ENCODE measurements at places on chromosomes 7 and 10. TPM values are rescaled to one million over a fixed set of nuclear protein-coding genes. Genes with fewer than 3 reads are reported as not detected.

Gene CALML3
- not detected for total RNA-seq

- no peak for DNase-seq
These were observed 23.3 kb downstream of the OGDHL start for GRCh38 chr10:49738616-49739360.

Gene IQUB
- 0.24 TPM for total RNA-seq

Gene ADCYAP1R1
- total RNA-seq = 1.0 TPM

Gene VOPP1
- total RNA-seq = 28.9 TPM

DNA sequence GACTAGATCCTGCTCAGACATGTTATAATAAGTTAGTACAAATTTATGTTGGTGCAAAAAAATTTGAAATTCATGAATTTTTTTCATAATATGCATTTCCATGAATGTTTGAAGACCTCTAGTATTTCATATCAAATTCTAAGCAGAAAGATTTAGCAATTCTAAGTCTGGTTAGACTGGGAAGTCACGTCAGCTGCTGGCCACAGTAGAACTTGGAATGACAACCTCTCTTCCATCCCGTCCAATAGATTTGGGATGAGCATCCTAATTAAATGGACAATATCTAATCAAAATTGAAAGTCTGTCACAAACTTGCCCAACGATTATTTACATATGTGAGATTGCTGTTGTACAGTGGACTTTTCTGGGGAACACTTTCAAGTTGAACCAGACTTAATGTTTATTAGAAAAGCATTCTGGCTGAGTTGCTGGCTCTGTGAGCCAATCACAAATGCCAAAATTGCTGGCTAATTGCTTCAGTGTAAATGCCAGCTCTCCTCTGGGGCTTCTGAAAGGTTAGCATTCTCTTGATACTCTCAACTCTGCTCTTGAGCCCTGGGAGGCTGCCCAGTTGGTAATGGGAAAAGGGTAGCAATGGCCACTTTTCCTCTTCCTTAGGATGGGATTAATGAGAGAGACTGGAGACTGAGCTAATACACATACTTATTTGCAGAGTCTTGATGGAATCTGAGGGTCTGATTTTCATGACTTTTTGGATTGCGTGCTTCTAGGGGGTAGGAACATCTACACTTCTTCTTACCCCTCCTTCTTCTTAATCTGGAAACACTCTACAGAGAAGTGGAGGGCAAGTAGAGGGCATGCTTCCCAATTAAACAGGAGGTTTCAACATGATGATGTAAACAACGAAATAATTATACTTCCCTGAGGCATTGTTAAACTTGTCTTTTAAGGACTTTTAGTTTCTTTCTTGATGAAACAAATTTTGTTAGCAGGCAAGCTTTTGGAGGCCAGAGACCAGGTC, 253.5 kb downstream of the BAMBI start:
- peak; percentile 39 for DNase-seq

DNA sequence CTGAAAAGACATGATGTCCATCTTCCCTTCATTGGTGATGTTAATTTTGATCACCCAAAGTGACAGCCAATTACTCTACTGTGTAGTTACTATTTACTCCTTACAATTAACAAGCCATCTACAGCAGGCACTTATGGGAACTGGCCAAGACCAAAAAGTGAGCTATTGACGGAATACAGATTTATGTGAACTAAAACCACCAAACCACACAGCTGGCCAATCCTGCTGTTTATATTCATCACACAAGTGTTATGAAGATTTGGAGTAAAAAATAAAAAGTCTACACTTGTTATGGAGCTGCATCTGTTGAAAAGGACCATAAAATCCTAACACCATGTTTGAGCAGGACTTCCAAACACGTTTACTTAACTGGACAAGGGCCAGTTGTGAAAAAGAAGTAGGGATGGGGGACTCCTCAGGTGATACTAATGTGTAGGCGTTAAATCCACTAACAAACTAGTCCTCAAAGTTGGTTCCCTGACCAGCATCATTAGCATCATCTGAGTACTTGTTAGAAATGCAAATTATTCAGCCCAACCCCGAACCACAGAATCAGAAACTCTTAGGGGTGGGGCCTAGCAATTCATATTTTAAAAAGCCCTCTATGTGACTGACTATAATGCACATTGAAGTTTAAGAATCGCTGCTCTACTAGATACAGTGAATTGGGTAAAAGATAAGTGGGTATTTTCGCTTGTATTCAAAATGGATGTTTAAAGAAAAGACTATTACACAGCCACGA, 11.6 kb downstream of the MCMBP start:
- DNase-seq = no peak

- DNase-seq = peak; percentile 42
These were observed 35.1 kb upstream of the GRID1 start for GRCh38 chr10:86401588-86402282.

DNA sequence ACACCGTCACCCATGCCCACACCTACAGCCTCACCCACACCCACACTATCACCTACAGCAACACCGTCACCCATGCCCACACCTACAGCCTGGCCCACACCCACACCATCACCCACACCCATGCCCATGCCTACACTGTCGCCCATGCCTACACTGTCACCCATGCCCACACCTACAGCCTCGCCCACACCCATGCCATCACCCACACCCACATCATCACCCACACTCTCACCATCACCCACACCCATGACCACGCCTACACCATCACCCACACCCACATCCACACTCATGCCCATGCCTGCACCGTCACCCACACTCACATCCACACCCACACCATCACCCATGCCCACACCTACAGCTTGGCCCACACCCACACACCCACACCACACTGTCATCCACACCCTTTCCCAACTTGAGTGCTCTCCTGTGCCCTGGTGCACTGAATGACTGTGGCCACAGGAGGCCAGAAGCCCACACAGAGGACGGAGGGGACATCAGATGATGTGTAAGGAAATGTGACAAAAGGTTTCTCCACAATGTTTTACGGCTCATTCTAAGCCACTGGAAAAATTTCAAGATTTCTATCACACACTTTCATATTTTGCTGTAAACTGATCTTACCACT, 153.3 kb downstream of the WDR37 start:
- no peak for DNase-seq

- no peak for DNase-seq
These were observed 50.5 kb upstream of the MRLN start for GRCh38 chr10:59803714-59804113.

DNA sequence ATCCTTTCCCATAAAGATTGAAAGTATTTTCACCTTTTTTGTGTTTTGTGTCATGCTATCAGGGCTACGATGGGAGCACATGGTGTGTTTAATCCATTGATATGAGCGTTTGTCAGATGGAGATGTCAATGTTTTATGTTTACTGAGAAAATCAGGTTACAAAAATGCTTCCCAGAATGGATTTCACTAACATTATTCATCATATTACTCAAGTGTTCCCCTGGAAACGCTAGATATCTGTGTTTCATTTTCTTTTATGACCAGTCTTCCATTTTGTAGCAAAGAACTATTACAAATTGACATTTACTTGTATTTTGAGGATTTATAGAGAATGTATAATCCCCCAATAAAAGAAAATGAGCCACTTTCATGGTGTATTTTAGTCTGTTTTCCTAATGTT, 293.5 kb upstream of the AKR1E2 start:
- DNase-seq = no peak

DNA sequence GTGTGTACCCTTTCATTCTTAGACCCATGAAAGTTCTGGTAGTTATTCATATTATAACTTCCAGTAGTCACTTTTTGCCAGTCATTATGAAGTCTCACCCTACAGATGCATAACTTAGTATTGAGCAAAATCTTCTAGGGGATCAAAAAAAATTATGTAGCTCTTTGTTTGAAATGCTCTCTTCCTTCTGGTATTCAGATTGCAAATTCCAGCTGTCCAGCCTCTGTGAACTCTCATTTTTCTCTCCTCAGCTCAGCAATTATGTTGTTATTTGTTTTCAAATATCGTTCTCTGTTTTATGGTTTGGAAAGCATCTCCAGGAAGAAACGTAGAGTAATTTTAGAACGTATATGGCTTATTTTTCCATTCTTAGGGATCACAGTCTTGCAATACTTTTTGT, 442.5 kb downstream of the SEMA3D start:
- DNase-seq = no peak

Data from left cardiac atrium (tissue), 4 donors.